ENCODE measurements at places on chromosomes 5 and 9.

GRCh38 chr9:125983681-125984080 lies 236.5 kb downstream of the PBX3 start:
- DNase-seq: no peak

DNA sequence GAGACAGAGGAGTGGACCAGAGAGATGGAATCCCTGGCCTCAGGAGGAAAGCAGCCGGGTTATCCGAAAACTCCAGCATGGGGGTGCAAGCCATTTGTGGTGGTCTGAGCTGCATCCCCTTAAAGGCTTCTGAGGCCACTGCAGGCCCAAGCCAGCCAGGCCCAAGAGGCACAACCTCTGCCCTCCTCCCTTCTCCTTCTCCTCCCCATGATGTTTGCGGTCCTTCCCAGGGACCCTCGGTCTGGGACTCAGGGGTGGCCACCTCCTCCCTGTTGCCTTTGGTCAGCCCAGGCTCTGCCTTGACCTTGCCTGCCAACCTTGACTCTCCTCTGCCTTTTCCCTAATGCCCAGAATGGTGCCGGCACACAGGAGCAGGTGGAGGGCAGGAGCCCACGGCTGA lies 4.6 kb downstream of the NCS1 start:
- no peak for DNase-seq

DNA sequence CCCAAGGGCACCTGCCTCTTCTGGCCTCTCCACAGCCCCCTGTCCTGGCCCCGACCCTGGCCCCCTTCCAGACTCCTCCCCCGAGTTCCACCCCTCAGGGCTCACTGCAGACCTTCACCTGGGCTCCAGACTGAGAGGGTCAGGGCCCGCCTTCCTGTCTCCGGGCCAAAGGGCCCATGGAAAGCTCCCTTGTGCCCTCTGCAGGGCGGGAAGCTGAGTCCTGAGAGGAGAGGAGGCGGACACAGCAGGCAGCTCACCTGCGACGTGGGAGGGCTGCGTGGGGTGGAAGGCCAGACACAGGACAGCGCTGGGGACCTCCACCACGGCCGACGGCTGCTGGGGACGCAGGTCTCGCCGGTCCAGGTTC lies 20.6 kb downstream of the DYNC2I2 start:
- no peak for DNase-seq

- DNase-seq: no peak
Measured at GRCh38 chr9:126636983-126637798, 23.5 kb downstream of the LMX1B start.

DNA sequence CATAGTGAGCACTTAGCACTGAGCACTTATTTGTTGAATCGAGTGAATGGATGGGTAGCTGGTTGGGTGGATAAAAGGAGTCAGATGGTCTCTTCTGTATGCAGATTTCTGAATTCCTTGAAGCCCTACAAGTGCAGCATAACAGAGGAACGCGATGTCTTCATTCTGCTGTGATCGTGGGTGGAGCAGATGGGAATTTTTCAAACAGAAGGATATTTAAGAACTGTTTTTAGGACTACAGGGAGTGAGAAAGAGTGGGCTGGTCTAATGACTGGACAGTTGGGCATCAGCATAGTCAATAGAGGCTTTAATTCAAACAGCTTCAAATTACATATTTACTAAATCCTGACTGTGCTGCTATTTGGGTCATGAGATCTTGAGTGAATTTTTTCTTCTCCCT lies 253.2 kb downstream of the CEMIP2 start:
- no peak for DNase-seq

DNA sequence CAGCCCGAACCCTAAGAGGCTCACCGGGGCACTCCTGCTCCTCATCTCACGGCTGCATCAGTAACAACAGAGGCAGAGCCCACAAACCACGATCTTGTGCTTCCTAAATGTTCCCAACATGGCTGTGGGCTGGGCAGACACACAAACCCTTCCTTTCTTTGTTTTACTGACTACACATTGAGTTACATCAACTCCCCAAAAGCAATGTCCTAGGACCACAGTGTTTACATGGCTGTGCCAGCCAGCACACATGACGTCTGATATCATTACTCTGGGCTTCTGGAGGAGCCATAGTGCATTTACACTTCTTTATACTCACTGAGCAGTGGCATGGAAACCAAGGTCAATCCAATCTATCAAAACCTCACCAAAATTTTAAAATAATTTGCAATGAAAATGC lies 101.4 kb downstream of the LHFPL2 start:
- no peak for DNase-seq

DNA sequence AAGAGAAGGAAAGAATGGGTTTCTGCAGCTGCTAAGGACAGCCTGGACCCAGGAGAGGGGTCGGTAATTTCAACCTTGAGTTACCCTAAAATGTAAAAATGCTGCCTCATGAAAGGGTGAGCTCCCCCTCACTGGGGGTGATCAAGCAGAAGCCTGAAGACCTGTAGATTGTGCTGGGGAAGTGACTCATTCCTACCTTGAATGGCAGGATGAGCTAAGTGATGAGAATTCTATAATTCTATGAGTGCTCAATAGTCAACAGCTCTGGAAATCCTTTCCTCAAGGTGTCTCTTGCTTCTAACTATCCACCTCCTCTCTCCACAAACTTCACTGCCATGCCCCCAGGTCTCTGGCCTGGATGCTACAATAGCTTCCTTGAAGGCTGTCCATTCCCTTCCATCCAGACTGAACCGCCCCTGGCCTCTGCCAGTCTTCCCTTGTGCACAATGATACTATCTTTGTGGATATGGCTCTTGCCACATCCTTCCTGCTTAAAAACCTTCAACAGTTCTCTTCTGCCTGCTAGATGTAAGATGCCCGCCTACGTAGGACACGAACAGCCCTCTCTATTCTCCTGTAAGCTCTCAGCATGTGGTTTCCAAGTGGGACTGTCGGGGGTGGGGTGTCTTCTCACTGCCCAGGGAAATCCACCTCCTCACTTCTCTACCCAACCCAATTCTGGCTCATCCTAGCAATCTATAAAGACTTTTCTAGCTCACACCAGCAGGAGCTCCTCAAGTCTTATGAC lies 50.6 kb downstream of the PTPN3 start:
- DNase-seq: no peak
